ENCODE measurements at places on chromosomes 7 and 10.

- DNase-seq, result no peak
Measured at GRCh38 chr7:101205901-101206664, 5.2 kb upstream of the MOGAT3 start.

- DNase-seq, result no peak
Measured at GRCh38 chr7:131557652-131558385, 1.4 kb upstream of the PODXL start.

DNA sequence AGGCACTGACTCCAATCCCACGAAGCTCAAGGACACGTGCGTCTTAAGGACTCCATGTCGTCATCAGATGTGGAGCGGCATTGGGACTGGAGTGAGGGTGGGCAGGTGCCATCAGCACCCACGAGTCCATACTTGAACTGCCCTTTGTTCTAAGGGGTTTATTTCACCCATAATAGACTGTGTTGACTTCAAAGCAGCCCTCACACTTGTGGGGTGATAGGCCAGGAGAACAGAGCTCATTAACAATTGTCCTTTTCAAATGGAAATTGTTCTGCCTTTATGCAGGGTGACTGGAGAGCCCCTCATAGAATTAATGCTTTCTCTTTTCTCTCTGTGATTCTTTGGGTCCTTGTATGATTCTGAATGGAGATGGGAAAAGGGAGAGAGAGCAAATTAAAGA is 376.9 kb upstream of the MGMT start:
- DNase-seq, result no peak

DNA sequence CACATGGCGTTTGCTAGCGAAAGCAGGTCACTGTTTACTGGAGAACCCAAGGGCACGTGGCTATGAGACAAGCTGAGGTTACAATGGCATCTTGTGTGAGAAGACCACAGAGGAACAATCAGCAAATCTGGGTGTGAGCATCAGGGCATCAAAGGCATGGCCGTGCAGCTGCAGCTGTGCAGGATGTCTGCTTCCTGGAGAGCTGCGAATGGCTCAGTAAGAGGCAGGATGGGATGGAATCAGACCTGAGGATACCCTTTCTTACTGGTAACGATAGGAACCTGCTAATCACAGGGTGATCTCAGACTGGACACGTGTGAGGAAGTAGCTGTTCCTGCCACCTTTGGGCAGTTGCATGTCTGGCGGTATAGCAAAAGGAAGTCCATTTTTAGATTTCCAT is 119.5 kb downstream of the RNF216 start:
- DNase-seq, result no peak

GRCh38 chr10:96832721-96833219 is 672 bp downstream of the LCOR start:
- peak; percentile 77 for DNase-seq

- DNase-seq, result no peak
Measured at GRCh38 chr7:100885440-100886141, 3.9 kb downstream of the UFSP1 start.

DNA sequence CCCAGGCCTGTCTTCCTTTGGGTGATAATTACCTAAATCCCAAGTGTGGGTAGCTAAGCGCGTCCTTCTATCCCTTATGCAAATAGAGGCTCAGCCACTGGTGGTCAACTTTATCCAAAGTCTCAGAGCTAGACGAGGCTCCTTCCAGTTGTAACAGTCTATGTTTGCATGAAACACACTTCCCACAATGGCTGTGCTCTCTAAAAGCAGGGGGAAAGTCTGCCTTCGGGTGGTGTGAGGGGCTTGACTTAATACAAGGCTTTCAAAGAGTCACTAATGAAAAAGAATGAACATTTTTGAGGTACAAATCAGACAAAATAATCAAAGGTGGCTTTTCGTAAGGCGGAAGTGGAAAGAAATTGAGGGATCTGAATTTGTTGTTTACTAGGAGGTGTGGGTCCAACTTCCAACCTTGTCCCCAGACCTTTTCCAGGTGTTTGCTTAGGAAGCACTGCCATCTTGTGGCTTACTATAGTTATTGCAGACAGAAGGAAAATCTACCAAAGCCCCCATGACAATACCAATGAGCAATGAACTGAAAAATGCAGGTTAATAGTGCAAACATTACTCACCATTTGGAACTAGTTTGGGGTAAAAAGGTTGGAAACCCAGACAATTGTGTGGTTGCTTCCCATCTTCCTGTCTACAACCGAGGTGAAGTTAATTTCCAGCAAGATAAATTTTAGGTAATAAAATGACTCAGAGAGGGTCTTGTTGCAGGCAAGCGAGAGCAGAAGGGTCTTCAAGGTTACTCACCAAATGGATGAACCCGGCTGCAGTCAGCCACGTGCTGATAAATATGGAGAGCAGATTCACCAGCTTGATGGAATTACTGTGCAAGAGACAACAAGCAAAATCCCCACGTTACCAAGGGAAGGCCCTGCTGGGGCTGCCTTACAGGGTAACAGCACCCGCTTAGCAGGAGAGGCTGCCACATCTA is 525.7 kb downstream of the KCNMA1 start:
- DNase-seq, result no peak

DNA sequence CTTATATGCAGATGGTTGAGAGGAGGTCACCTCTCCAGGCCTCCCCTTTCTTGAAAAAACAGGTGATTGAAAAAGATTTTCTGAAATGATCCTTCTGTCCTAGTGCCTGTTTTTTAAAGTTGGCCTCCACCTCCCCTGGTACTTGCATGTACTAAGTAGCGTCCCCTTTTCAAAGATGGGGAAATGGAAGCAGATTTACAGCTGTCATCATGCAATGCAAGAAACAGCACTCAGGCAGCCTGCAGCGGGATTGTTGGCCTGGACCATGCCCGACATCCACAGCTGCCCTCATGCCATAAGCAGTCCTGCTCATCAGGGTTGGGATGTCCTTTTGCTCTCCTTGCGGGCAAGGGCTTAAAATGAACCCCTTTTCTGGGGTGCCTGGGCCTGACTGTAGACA is 127.2 kb upstream of the MGMT start:
- no peak for DNase-seq

DNA sequence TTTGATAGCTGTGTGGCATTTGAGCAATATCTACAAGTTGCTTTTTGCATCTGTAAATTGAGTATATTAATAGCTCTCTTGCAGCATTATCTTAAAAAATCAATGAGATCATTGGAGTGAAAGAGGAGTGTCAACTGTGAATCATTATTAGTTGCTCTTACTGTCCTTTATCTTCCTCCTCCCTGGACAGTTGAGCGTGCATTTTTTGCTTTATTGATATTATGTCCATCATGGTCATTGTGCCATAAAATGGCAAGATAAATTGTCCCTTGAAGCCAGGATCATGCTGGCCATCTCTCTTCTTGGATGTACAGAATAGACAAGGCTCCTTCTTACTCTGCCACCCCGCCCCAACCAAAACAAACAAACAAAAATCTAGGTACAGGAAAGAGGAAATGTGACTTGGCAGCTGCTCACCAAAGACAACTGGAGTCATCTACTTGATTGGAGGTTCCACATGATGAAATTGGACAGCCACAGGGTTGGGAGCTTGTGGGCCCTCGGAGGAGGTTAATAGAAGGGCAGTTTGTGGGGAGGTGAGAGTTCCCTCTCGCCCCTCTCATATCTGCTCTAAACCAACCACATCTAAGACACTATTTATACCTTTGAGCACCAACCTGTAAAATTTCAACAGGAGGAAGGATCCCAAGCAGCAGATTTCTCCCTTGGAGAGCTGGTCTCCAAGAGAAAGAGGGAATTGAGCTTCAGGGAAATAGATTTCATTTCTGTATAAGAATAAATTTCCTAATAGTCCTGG is 252.7 kb downstream of the SKIDA1 start:
- no peak for DNase-seq

- DNase-seq, result no peak
Measured at GRCh38 chr7:91347290-91347689, 83.1 kb downstream of the FZD1 start.
